ENCODE measurements at places on chromosomes 3 and 15.

DNA sequence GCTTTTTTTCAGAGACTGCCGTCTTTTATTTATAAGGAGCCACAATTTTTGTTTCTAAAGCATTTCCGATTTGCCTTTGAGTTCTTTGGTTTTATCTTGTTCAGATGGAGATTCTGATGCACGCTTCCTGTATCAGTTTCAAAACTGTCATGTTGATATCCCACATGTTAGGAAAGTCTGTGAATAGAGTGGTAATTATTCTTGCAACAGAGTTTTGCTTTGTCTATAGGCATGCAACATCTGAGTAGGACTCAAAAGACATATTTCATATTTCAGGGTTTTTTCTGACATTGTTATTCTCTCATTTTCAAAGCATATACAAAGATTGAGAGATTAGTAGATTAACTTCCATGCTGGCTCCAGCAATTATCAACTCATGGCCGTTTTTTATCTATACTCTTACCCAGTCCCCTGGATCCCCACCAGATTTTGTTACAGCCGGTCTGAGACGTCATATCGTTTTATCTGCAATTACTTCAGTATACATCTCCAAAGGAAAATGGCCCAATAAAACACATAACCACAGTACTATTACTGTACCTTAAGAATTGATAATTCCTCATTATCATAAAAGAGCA, 22.4 kb downstream of the PAQR5 start:
- no peak for DNase-seq

DNA sequence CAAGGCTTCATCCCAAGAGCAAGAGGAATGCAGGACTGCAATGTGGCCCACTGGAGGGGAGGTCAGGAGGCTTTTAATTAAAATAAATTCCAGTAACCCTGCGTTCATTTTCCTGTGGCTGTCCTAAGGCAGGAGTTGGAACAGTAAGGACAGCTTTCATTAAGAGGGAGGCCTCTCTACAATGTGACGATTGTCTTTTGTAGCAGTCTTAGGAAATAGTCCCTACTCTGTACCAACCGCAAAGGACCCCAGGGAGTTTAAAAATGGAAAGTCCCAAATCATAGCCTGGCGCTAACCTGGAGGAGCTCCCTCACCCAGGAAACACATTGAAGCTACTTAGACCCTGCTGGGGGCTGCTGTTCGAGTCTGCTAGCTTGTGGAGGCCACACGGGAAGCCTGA, 62.8 kb downstream of the SYNM start:
- DNase-seq = no peak

GRCh38 chr3:15519096-15519495, 2.4 kb downstream of the COLQ start:
- DNase-seq = no peak

- DNase-seq = no peak
Measured at GRCh38 chr3:180827171-180827570, 85.3 kb upstream of the FXR1 start.

DNA sequence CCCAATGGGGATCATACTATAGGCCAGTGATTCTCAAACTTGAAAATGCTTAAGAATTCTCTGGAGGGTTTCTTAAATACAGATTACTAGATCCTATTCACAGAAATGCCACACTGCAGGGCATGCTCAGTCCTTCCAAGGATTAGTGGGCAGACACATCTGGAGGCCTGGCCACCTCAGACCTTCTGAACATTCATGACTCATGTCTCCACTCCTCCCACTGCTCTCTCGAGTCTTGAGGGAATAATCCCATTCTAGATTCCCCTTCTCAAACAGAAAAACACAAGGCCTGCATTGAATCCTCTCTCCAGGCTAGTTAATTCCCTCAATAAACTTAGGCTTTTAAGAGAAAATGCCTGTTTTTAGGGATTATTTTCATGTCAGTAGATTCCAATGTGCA, 22.1 kb downstream of the ZNF621 start:
- DNase-seq = peak; percentile 71

DNA sequence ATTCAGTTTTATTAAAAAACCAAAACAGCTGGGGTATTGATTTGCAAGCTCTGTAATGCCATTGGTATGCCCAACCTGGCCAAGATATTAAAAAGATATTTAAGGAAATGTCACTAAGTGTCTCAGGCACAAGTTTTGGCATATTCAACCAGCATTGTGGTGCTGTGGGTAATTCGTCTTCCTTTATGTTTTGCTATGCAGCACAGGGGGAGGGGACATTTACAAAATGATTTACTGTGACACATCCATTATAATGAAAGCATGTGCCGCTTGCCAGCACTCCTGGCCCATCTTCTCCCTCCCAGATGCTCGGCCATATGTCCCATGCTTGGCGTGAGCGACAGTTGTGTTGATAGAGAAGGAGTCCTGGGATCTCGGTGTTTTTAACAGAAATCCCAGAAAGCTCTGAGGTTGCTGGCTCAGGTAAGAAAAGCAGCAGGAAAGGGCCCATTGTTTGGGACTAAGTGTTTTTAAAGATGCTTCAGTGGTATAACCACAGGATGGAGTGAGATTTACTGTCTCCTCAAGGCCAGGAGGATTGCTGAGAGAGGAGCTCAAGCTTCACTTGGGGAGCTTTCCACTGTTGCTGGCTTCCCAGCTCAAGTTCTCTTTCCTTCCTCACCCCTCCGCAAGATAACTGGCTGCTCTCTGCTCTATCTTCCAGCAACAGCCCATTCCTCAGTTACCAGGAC, 158.2 kb upstream of the TSC22D2 start:
- DNase-seq = no peak
